ENCODE measurements at places on chromosomes 7 and 10.

GRCh38 chr10:31947144-31947926 lies 18.7 kb upstream of the ARHGAP12 start:
- peak; percentile 59 for DNase-seq

DNA sequence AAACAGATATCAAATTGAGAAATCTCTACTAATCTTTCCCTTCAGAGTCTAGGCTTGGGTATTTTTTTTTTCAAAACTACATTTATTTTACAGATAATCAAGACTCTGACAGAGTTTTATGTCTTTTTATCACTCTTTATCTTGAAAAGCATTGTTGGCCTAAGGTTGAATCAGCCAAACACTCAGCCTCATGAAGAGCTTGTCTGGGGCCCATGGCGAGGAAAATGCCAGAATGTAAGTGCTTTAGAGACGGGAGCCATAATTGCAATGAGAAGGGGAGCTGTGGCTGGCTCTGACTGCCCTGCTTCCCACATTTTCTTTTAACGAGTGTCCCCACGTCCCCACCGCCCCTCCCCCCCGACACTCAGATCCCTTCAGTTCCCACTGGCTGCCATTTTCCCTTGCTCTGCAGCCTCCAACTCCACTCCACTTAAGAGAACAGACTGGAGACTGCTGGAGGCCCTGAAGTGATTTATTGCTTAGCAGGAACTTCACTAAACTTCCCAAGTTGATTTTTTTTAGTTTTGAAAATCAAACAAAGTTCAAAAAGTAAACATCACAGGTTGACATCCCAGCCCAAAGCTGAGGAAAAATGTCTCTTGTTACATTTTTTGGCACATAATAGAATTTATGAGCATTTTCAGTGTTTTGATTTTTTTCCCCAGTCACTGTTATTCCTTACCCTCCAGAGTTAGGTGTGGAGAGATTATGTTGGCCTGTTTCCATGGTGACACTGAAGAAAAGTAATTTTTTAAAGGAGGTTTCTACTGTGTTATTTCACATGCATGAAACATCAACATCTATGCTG lies 637.5 kb upstream of the GALNT17 start:
- DNase-seq = no peak

DNA sequence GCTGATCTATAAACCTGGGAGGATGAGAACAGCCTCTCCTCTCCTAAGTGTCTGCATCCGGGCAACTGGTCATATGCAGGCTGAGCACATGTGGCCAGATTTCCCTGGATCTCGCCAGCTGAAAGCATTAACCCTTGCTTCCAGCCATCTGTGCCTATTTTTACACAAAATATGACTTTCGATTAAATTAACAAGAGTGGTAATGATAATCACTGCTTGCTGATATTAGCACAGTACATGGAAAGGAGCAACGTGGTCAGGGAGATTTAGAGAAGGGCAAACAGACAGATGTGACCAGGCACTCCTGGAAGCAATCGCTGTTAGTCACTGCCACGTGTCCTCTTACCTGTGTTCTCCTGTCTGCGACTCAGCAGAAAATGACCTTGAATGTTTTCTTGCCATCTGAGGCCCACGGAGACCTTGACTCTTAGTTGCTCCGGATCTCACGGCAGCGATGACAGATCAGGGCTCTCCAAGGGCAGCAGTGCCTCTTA lies 59.5 kb upstream of the NPTX2 start:
- DNase-seq = no peak

GRCh38 chr7:138000081-138000701 lies 1.7 kb downstream of the CREB3L2 start:
- peak; percentile 95 for DNase-seq

DNA sequence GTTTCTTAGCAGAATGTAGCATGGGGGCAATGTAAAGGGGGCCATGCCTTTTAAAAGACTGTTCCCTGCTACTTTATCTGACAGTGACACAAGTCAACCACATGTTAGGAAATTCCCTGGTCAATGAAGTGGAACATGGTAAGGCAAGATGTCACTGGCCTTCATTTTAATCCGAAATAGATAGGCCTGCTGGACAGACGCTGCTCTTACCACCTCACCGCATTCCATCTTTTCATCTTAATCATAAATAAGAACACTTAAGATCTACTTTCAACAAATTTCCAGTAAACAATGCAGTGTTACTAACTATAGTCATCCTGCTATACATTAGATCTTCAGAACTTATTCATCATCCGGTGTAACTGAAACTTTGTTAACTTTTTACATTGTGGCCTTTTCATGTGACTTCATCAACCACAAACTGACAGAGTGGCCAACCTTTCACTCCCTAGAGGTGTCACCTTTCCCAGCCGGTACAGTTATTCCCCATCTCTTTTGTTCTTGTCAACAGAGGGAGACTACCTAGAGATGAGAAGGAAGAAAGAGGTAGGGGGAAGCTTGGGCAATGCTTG lies 15.6 kb downstream of the ASB4 start:
- DNase-seq = peak; percentile 76

GRCh38 chr10:91271886-91272285 lies 51.4 kb downstream of the PCGF5 start:
- DNase-seq = no peak

- DNase-seq = peak; percentile 93
Measured at GRCh38 chr10:29618341-29619171, 16.2 kb downstream of the SVIL start.

- DNase-seq = no peak
Measured at GRCh38 chr7:2460188-2460587, 16.0 kb downstream of the GRIFIN start.

- no peak for DNase-seq
Measured at GRCh38 chr7:157943561-157943960, 606.8 kb downstream of the DNAJB6 start.
